ENCODE measurements at places on chromosomes 2 and 18. TPM values are rescaled to one million over a fixed set of nuclear protein-coding genes. Genes with fewer than 3 reads are reported as not detected.

GRCh38 chr2:118969734-118970395 is 27.9 kb downstream of the MARCO start:
- DNase-seq = no peak

- no peak for DNase-seq
Observed at GRCh38 chr2:240935103-240935876, 29.2 kb downstream of the CROCC2 start.

DNA sequence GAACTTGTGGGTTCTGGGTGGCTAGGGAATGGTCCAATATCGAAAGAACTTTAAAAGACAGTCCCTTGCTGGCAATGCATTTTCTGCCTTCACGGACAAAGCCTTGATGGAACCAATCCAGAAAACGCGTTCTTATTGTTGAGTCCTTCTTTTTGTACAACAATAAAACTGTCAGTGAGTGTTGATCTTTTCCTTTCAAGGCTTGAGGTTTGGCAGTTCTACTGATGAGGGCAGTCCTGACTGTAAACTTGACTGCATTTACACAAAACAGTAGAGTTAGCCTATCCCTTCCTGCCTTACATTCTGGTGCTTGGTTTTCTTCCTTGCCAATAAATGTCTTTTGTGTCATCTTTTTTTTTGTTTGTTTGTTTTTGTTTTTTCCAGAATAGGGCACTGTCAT is 2.5 kb upstream of the UGT1A7 start:
- no peak for DNase-seq

DNA sequence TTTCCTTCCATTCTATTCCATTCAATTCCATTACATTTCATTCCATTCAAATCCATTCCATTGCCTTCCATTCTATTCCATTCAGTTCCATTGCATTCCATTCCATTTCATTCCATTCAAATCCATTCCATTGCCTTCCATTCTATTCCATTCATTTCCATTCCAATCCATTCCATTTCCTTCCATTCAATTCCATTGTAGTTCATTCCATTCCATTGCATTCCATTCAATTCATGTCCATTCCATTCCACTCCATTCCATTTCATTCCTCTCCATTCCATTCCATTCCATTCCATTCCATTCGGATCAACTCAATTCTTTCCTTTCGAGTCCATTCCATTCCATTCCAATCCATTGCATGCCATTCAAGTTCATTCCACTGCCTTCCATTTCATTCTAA is 1128.3 kb downstream of the RPIA start:
- DNase-seq = no peak

CYTIP gene
- polyA plus RNA-seq = 2.2 TPM

CPLX4 gene
- polyA plus RNA-seq = 0.08 TPM

SPATA3 gene
- polyA plus RNA-seq = not detected

- no peak for DNase-seq
Observed at GRCh38 chr2:17517481-17518211, 594 bp downstream of the RAD51AP2 start.

- DNase-seq = no peak
Observed at GRCh38 chr2:29123617-29124349, 8.6 kb downstream of the CLIP4 start.

DNA sequence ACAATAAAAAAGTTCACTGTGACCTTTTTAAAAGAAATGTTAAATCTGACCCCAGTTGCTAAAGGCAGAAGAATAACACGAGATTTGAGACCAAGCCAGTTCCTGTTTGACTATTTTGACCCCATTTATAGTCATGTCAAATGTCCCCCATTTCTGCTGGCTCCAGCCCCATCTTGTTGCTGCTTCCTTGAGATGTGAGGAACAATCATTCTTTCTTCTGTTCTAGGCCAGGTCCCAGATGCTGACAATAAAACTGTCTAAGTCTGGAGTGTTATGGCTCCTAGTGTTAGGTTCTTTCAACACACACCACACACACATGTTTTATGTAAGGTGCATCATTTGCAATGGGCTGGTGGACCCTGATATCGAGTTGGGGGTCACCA is 92.0 kb upstream of the CYP1B1 start:
- no peak for DNase-seq

DNA sequence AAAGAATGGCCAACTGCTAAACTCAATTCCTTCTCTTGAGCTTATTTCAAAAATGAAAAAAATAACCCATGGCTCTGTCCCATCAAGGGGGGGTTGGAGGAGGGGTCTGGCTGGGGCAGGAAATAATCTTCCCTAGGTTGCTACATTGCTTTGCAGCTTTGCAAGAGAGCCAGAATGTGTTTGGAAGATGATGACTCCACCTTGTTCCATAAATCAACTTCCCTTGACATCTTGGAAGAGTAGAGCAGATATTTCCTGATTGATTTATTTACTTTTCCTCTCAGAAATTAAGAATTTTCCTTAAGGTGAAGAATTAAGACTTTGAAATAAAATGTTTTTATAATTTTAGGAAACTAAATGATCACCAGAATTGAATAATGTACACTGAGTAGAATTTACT is 41.3 kb downstream of the ESCO1 start:
- DNase-seq = no peak

GRCh38 chr18:57004366-57005121 is 142.3 kb upstream of the BOD1L2 start:
- DNase-seq = no peak

MALL gene
- polyA plus RNA-seq = 15.9 TPM

TUBA4B gene
- 0.61 TPM for polyA plus RNA-seq

DNA sequence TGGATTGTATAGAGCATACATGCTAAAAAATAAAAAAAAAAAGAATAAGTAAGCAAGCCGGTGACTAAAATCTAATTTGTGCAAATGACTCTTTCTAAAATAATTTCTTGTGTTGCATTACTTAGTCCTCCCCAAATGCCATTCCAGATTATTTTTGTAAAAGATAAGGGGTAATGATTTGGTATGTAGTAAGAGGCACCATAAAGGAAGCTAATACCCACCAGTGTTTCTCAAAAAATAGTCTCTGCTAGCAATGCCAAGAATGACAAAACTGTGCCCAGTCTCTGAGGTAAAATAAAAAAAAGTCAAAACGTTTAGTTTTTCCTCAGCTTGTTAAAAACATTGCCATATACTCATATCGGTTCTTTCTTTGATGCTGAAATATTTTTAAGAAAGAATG is 2.7 kb downstream of the METTL5 start:
- no peak for DNase-seq

DNA sequence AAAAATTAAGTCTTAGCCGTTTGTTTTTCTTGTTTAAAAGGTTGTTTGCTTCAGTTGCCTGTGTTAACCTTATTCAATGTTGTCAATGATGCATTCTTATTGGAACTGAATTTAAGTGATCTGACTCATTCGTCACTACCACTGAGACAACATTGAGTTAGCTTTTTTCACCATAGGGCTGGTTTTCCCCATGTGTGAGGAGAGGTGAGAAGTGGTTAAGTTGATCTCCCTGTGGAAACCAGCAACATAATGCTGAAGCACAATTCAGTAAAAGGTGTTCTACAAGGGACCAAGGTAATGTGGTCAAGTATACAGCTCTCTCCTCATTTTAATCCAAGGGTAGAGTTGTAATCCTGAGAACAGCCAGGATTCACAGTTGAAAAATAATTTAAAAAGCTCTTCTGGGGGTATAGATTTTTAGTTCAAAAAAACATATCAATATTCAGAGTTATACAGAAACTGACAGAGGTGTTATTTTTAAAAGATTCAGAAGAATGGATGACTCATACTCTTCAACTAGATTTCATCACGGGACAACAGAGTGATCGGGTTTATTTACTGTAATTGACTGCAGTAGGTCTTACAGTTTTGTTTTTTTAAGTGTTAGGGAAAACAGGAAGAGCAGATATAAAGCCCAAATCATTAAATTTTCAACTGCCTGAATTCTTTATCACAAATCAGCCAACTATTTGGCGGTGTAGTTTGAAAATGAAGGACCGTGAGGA is 12.6 kb downstream of the NOP58 start:
- DNase-seq = no peak

SKOR2 gene
- not detected for polyA plus RNA-seq

CD8B2 gene
- 0.13 TPM for polyA plus RNA-seq

DNA sequence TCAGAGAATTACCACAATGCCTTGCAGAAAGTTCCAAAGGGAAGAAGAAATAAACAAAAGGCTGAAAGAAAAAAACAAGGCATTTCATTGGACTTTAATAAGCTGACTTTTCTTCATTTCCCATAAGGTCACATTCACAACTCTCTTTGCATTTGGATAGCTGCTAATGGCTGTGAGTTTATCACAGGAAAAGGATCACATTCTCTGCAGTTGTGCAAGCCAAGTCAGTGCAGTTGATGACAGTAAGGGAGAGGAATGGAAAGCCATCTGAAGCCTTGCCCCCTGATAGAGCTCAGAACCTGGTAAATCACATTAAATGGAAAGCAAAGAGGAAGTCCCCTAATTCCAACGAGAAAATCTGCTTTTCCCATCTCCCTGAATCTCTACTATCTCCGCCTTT is 950.6 kb downstream of the CNTNAP5 start:
- DNase-seq = no peak

- DNase-seq = no peak
Observed at GRCh38 chr18:71209944-71210343, 921.1 kb downstream of the SOCS6 start.

GRCh38 chr2:29900971-29901633 is 20.3 kb downstream of the ALK start:
- no peak for DNase-seq

DNA sequence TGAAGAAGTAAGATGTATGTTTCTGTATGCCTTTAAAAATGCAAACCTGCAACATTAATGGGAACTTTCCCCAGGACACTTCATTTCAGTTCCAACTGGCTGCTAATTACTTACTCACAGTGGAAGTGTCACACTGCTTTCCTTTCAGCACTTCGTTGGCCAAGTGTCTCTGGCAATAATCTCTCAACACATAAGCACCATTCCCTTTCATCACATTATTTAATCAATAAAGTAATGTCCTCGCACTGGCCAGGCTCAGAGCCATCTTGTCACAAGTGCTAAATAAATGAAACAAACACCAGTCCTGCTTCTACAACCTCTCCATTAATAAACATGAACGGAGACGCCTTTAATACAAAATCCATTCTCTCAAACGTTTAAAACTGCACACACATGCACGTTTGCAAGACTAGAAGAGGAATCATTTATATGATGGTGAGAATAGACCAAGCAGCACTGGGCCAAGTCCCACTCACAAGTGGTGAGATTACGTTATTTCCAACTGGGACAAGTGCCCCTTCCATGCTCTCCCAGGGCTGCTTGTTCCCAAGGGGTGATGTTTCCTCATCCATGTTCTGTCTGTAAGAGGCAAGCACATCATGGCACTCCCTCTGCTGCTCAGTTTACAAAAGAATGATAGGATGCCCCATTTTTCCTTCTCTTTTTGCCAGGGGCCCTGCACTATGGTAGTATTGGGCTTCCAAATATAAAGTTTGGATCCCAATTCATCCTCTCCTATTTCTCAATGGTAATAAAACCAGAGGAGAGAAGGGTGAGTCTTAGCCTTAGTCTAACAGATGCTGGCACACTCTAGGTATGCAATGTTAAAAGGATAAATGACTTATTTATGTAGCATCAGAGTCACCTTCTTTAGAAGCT is 56.8 kb upstream of the ETAA1 start:
- DNase-seq = no peak

ATOH8 gene
- polyA plus RNA-seq = 14.4 TPM

- no peak for DNase-seq
Observed at GRCh38 chr2:141611981-141612380, 518.8 kb downstream of the LRP1B start.

Measured in left renal pelvis (tissue), 4 donors.